ENCODE measurements at places on chromosomes 5 and 9.

DNA sequence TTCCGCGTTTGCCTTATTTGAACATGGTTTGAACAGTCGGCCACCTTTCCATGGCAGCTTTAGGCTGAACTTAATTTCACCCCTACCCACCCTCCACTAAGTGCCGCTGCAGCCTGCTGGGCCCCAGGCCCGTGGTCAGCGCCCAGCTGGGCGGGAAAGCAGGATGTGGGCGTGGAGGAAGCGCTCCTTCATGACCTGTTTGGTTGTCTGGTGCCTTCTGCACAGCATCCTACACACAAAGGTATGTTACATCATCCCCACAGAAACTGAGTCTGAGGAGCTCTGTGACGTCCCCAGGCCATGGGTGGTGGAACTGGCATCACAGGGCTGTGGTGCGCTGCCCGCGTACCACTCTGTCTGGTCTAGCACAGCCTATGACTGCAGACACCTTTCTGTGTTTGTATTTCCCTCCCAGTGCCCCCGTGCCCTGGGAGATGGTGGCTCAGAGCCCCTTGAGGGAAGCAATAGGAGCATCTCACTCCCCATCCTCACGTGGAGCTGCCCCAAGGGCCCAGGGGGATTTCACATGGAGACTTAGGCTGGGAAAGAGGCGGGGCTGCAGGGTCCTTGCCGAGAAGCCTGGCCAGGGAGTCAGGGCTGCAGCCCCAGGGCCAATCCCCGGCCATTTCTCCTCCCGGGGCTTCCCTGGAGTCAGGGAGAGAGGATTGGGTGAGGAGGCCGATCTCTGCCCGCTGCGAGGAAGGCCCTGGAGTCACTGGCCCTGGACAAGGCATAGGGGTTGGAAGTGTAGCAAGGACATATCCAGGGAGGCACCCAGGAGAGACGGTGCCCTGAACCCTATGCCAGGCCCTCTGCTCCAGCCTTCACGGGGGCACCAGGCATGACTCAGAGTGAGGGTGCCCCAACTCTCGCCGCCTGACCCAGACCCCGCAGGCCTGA, 37.5 kb upstream of the SUSD3 start:
- no peak for DNase-seq

GRCh38 chr9:134386951-134387831, 60.9 kb downstream of the RXRA start:
- no peak for DNase-seq

- no peak for DNase-seq
Observed at GRCh38 chr5:2213121-2213730, 330.5 kb upstream of the IRX4 start.

GRCh38 chr5:134133995-134134541, 19.6 kb downstream of the TCF7 start:
- no peak for DNase-seq
